Left lung (tissue), 14 donors: ENCODE measurements at places on chromosomes 5 and 9. TPM values are rescaled to one million over a fixed set of nuclear protein-coding genes. Genes with fewer than 3 reads are reported as not detected.

Gene LPAR1
- 23.3 TPM for total RNA-seq

Gene SHOC1
- 0.29 TPM for total RNA-seq

Gene ELP1
- 25.1 TPM for total RNA-seq

Gene TMEM252
- not detected for total RNA-seq

Gene ZCCHC7
- total RNA-seq = 16.0 TPM

- no peak for DNase-seq
These were observed 44.1 kb upstream of the FSD1L start for GRCh38 chr9:105403552-105404248.

DNA sequence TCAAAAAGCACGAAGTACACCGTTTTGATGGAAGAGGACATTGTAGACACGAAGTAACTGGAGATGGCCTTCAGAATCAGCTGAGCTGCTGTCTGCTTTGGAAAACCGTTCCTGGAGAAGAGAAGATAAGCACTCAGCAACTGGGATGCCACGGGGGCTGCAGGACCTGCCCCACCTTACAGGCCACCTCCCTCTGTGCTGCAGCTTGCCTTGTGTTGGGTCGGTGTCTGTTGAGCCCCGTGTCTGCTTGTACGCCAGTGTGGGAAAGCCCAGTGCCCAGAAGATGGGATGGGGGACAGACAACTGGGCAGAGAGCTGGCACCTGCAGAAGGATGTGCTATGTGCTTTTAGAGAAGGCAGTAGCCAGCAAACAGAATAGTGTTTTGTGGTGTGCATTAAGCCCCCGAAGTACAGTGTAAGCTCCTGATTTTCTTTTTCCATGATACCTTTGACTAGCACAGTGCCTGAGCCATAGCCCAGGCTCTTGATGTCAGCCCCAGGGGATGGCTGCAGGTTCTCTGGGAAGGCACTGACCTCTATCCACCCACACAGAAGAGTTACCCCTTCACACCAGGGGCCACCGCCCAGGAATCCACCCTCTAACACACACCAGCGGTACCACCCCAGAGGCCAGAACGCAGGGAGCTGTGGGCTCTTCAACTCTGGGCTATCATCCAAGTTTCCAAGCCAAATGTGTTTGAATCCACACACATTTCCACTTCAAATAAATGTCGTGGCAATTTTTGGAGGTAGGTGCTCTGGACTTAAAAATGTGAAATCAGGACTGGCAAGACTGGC, 63.8 kb downstream of the MACROH2A1 start:
- no peak for DNase-seq

DNA sequence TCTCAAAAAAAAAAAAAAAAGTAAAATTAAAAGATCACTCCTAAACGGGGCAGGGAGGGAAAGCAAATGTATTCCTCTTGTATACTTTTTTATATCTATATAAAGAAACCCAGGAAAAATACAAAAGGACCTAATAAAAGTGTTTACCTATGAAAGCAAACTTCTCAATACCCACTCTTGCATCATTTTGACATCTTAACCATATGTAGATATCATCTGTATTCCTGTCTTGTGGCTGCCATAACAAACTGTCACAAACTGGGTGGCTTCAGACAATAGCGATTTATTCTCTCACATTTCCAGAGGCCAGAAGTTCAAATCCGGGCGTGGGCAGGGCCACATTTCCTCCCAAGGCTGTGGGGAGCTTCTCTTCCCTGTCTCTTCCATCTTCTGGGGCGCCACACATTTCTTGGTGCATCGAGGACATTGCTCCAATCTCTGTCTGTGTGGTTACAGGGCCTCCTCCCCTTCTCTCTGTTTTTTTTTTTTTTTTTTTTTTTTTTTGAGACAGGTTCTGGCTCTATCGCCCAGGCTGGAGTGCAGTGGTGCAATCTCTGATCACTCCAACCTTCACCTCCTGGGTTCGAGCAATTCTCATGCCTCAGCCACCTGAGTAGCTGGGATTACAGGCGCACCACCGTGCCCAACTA, 58.4 kb upstream of the IL17B start:
- DNase-seq = no peak
